ENCODE measurements at places on chromosomes 16 and 17.

DNA sequence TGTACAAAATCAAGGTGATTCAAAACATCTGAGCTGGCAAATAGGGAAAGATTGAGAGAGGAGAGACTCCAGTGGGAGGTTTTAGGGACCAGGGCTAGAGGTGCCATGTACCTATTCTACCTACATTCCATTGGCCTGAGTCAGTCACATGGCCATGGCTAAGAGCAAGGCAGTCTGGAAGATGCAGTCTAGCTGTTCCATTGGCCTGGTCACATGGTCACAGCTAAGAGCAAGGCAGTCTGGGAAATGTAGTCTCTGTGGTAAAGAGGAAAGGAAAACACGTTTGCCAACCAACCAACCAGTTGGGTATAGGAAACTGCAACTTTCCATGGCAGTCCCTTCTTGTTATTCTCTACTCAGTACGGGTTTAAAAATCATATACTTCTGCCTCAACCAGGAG lies 369.1 kb downstream of the XYLT1 start:
- DNase-seq = no peak

DNA sequence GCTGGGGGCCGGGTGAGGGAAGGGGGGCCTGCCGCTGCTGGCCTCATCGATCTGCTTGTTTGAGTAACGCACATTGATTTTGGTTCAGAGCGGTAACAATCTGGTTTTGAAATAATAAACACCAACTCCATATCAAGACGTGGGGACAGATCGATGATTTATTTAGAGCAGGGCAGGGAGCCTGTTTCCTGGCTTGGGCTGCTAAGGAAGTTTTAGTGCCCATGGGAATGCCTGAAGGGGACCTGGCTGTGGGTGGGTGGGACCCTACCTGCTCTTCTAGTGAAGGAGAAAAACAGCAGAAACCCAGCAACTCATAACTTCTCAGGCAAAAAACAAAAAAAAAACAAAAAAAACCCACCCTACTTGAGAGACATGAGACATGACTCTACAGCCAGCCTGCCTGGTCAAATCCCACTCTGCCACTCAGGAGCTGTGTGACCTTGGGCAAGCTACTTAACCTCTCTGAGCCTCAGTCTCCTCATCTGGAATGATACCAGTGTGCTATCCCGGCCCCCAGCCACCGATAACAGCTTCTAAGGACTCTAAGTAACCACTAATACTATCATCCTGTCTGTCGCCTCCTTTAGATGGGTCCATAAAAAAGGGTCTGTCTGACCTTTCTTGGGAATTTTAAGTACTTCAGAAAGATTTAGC lies 66.0 kb downstream of the PIPOX start:
- no peak for DNase-seq

GRCh38 chr16:61940611-61941010 lies 95.6 kb downstream of the CDH8 start:
- DNase-seq = no peak

- DNase-seq = peak; percentile 12
Observed at GRCh38 chr16:68800257-68800875, 43.0 kb upstream of the TANGO6 start.

DNA sequence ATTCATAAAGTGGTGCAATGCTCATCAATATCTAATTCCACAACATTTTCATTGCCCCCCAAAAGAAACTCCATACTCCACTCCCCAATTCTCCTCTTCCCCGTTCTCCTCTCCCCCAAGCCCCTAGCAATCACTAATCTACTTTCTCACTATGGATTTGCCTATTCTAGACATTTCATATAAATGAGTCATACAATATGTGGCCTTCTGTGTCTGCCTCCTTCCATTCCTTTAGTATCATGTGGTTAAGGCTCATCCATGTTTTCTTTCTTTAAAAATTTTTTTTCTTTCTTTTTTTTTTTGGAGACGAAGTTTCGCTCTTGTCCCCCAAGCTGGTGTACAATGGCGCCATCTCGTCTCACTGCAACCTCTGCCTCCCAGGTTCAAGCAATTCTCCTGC lies 56.3 kb upstream of the HAS3 start:
- no peak for DNase-seq

DNA sequence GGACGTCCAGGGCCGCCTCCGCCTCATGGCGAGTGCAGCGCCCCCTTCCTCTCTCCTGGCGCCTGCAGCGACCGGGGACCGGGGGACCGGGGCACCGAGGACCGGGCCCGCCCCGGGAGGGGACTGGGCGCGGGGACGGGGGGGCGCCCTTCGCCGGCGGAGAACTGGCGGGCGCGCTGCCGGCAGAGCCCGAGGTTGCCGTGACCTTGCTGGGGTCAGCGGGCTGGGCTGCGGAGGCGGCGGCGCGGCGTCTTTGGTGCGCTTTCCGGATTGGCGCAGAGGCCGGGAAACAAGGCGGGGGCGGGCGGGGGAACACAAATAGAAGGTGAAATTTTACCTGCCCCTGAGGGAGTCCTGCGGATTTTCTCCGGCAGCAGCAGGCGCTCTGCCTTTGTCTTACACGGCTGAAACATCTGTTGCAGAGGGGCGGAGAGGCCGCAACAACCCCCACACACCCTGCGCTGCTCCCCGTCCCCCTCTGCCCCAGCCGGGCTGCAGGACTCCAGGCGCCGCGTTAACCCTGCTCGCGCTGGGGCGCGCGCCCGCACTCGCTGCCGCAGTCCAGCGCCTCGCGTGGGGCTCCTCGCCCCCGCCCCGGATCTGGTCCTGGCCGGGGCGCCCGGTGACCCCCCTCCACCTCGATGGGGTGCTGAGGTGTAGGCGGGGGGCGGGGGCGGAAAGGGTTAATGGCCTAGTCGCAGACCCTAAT lies 53.5 kb downstream of the SREBF1 start:
- DNase-seq = peak; percentile 35

- DNase-seq = no peak
Observed at GRCh38 chr16:77223184-77223583, 24.0 kb downstream of the SYCE1L start.
